Stimulated activated CD4-positive, alpha-beta T cell treated with anti-CD3 and anti-CD28 coated beads, Interleukin-12 subunit alpha, Interleukin-12 subunit beta, amount 100 ng/mL, for 4 hours (primary cell): ENCODE measurements at places on chromosomes 4 and X.

DNA sequence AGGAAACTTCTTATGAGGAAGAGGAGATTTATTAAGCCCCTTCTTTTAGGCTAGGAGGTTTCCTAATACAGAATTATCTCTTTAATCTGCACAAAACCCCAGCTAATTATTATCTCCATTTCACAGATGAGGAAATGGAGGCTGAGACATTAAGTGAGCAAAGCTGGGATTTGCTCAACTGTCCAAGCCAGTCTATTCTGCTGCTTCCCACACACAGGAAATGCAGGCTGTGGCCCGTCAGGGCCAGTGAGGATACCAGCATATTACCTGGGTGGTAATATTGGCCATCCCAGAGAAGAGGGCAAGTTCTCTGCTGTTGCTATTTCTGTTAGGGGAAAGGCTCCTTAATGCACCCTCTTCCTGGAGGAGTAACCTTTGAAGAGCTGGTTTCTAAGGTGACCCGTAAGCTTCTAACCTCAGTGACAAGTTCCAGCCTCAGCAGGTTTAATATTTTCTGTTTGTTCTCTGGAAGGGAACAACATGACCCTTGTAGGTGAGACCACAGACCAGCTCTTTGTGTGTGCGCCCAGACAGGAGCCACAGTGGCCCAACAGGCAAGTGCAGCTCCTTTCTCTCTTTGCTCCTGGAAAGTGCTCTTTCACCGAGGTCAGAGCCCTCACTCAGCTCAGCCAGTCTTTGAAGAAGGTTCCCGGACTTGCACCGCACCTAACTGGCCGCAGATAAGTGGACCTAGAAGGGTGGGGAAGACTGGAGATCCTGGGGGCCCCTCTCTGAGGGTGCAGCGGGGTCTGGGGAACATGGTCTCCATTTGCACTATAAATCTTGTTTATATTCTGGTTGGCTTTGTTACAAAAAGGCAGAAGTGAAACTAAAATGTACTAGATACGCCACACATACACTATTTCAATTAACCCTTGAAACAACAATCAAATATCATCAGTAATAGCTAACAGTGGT, 35.5 kb downstream of the TBC1D9 start:
- DNase-seq: no peak

DNA sequence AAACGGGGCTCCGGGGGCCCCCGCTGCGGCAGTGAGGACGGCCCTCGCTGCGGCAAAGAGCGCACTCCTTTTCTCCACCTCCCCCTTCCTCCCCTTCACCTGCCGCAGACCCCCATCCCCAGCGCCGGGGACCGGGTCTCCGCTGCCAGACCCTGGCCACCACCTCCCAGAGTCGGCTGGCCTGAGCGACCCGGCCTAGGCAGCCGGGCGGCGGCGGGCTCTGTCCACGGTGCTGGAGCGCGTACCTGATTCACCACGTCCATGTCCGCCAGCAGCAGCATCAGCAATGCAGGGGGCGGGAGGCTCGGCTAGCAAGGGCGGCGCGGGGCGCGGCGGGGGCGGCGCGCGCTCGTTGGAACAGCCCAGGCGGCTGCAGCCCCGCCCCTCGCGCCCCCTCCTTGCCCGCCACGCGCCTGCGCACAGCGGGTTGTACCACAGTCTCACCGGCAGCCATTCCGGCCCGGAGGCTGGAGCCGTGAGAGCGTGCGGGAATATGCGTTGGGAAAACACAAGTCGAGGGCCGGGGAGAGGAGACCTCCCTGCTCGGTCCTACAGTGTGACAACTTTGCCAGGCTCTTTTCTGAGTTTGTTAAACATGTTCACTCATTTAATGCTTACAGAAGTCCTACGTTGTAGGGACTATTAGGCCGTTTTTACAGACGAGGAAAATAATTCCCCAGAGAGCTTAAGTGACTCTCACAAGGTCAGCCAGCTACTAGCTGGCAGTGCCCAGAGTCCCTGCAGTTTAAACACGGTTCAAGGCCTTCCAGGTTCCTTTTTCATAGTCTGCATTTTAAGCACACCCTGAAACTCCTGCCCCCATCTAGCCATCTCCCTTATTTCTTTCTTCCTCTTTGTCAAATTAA, at the start of gene SYP:
Gene SYP (minus strand): TSS at position 288 of the 866 bp plus-strand sequence. CDS start 7 bp downstream, at position 281.
- peak; percentile 85 for DNase-seq

DNA sequence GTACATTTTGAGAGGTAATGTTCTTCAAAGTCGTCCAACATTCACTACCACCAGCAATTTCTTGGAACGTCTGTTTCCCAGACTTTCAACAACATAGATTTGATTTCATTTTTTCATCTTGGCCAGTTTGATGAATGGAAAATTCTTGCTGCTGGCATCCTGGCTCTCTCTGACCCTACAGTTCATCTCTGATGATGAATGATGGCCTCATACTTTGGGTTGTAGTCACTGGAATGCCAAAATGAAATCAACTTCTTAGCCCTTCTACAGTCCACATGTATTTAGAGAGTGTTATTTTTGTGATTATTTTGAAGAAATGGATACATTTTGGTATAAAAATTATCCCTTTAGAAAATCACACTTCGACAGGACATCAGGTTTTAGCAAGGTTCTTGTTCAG, 8.8 kb downstream of the CHST7 start:
- no peak for DNase-seq

DNA sequence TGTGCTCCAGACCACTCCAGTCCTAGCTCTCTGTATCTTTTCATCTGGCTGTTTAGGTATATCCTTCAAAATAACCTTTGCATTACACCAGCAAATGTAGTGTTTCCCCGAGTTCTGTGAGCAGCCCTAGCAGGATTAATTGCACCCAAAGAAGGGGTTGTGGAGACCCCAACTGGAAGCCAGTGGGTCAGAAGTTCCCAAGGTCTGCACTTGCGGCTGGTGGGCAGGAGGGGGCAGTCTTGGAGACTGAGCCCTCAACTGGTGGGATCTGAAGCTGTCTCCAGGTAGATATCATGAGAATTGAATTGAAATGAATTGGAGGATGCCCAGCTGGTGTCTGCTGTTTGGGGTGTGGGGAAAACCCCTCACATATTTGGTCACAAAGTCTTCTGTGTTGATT, 1485.3 kb upstream of the TENM3 start:
- no peak for DNase-seq

GRCh38 chr4:153204728-153205648, 745 bp downstream of the TRIM2 start:
- DNase-seq: no peak

- DNase-seq: no peak
Measured at GRCh38 chr4:55251342-55251741, 94.7 kb upstream of the SRD5A3 start.

DNA sequence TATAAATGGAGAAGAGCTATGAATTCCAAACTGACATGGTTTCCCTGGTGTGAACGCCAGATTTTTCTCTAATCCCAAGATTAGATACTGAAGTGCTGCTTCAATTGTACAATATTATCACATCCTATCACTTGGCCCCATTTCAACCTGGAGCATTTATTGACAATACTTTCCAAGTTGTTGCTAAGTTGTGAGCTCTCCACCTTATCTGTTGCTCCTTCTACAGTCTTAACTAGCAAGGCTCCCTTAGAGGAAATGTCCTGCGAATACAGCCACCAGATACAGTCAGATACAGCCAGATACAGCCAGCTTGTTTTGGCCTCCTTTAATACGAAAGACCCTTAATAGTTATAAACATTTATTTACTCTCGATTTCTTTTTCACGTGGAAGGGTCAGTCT, 466.3 kb upstream of the FAM241A start:
- no peak for DNase-seq

DNA sequence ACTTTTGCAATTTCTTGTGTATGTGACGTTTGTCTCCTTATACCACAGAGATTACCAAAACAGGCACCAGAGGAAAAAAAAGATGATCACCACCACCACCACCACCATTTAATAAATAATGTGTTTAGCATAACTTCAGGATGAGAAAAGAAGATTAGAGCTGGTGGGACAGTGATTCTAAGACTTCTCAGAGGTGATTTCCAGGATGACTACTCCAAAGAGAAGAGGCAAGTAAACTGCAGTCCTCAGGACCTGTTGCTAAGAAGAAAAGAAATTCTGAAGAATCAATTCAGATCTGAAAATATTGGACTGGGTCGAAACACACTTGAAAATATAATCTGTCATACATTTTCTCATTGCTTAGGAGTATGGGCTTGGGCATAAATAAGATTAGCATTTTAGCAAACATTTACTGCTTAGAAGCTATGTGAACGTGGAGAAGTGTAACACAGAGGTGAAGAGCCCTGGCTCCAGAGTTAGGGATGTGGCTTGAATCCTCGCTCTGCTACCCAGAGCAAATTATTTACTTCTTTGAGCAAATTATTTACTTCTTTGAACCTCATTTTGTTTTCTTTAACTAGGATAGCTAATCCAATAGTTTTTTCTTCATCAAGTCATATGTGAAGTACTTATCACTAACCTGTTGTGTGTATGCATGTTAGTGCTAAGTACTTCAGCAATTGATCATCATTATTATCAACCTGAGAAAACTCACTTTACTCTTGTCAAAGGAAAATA, 10.5 kb upstream of the YTHDC1 start:
- DNase-seq: no peak

GRCh38 chr4:54233277-54233696, 4.2 kb downstream of the PDGFRA start:
- peak; percentile 80 for DNase-seq

GRCh38 chrX:8306291-8306925, 135.3 kb upstream of the VCX2 start:
- DNase-seq: no peak

DNA sequence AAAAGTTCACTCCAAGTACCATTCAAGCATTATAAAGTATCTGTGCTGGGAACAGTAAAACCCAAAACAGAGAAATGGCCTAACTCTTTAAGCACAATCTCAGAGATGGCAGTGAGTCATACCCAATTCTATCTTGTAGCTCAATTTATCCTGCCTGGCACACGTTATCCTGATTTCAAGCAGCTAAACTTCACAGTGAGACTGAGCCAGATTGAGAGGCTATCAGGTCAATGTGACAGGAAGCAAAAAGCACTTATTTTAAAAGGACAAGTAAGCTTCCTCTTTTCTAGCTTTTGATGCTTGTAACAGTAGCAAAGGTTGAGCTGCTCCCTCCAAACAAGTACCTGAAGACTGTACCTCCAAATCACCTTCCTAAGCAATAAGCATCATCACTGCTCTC, 324.9 kb downstream of the NAF1 start:
- DNase-seq: no peak

DNA sequence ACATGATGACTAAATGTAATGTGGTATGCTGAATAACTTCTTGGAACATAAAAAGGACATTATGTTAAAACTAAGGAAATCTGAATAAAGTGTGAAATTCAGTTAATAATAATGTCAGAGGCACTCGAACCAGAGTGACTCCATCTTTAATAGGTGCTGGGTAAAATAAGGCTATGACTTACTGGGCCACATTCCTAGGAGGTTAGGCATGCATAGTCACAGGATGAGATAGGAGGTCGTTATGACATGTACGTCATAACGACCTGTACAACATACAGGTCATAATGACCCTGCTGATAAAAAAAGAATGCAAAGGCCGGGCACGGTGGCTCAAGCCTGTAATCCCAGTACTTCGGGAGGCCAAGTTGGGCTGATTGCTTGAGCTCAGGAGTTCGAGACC, 28.9 kb upstream of the OPHN1 start:
- DNase-seq: no peak

DNA sequence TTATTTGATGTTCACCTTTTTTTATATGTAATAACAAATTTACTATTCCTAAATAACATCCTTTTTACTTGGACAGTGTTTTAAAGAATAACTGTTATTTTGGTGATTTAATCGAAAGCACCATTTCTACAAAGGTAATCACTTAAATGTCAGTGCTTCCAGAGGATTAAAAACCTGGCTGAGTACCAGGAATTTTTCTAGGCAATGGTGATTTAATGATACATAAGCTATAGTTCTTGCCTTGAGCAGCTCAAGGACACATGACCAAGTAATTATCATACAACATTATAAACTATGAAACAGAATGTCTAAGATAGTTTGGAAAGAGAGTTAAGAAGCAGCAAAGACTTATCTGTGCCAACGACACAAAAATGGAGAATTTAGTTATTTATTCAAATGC, 1291.9 kb upstream of the TENM3 start:
- DNase-seq: no peak

DNA sequence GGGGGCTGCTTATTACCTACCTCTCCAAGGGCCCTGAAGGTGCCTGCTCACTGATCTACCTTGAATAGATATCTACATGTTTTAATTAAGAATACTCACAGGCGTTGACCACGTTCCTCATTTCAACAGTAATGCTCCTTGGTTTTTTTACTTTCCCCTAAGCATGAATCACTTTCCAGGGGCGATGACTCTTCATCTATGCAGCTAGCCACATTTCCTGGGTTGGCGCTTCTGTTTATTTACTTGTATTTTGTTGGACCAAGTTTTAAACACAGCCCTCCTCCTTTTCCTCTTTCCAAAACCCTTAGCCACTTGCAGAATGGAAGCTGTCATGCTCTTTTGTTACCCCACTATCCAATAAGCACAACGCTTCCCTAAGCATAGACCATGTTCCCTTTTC, 50.8 kb downstream of the CBLL2 start:
- no peak for DNase-seq

GRCh38 chr4:17068891-17069290, 170.4 kb upstream of the LDB2 start:
- DNase-seq: no peak

DNA sequence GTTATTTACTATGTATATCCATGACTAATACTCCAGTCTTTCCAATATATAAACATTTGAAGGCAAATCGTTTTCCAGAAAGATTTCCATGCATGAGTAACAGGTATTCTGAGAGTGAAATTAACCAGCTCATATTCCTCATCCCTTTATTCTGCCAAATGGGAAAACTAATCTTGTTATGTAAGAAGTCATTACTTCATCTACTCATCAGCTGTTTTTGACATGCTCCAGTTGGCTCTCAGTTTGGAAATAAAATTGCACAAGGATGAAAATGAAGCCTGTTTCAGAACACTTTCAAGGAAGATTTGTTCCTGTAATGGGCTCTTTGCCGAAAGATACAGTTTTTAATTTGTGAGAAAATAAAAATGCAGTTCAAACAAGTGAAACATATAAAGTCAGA, 121.9 kb downstream of the KCTD8 start:
- no peak for DNase-seq

DNA sequence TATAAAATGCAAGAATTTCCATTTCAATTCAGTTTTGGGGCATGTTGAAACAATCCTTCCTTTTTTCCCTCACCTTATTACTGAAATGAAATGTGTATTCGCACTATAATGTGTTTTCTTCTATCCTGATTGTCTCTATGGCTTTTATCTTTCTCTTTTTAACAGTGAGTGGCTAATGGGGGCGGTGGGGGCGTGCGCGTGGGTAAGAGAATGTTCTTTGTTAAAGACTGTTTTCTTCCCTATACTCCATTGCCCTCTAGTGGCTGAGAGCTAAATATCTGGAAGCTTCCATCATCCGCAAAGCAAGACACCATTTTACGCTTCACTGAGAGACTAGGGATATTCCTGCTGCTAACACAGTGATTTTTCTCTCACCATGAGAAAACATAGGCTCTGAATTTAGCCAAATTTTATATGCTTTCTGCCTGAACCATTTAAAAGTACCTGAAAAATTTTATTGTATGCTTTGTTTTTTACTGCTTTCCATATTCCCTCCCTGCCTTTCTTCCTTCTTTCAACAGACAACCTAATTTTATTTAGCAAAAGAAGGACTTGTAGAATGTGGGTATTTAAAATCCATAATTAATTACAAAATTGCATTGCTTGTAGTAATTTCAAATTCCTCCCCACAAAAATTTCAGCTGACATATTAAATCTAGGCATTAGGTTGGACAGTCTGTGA, 194.0 kb downstream of the GASK1B start:
- peak; percentile 10 for DNase-seq

- no peak for DNase-seq
Measured at GRCh38 chr4:122522944-122523343, 66.4 kb upstream of the IL2 start.
